ENCODE measurements at places on chromosomes 7 and 10. TPM values are rescaled to one million over a fixed set of nuclear protein-coding genes. Genes with fewer than 3 reads are reported as not detected.

- no peak for DNase-seq
These were observed 31.3 kb downstream of the LIPJ start for GRCh38 chr10:88617772-88618300.

- no peak for DNase-seq
These were observed 170.8 kb upstream of the ANK3 start for GRCh38 chr10:60560451-60560850.

DNA sequence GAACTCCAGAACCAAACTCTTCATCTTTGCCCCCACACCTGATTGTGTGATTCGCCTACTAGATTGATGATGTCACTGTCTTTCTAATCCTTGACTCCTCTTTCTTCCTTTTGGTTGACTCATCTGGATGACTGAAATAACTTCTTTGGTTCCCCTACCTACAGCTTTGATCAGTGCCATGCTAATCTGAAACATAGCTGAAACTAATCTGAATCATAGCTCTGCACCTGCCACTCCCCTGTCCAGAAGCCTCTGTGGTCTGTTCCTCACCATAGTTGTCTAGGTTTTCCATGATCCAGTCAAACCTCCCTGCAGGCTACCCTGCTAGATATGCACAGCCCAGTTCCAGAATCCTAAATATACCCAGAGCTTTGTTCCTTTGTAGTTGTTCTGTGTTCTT lies 51.9 kb downstream of the ZNF365 start:
- DNase-seq = no peak

- DNase-seq = no peak
These were observed 111.6 kb downstream of the TMEM168 start for GRCh38 chr7:112678626-112679025.

The TMEM196 gene
- not detected for total RNA-seq

DNA sequence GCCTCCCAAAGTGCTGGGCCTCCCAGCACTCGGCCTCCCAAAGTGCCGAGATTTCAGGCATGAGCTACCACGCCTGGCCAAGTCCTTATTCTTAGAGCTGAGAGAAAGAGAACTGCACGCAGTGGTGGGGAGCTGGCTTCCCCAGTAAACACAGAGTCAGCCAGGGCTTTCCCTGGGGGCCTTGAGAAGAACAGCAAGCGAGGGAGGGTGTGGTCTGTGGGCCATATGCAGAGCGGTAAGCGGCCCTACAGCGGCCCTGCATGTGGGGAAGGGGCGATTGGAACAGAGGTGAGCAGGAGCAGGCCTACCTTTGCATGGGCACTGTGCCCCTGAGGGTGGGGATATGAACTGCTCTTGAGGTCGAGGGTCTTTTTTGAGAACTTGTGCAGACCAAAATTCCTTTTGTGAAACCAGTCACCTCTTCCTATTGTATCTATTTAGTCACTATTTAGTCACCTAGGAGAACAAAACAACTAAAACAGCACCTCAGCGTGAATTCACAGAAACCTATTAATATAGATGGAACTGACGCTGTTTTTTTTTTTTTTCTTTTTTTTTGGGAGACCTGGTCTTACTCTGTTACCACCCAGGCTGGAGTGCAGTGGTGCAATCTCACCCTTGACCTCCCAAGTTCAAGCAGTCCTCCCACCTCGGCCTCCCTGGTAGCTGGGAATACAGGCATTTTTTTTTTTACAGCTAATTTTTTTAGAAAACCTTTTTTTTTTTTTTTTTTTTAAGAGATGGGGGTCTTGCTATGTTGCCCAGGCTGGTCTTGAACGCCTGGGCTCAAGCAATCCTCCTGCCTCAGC lies 36.9 kb upstream of the SH2D4B start:
- DNase-seq = no peak

The LLCFC1 gene
- not detected for total RNA-seq

DNA sequence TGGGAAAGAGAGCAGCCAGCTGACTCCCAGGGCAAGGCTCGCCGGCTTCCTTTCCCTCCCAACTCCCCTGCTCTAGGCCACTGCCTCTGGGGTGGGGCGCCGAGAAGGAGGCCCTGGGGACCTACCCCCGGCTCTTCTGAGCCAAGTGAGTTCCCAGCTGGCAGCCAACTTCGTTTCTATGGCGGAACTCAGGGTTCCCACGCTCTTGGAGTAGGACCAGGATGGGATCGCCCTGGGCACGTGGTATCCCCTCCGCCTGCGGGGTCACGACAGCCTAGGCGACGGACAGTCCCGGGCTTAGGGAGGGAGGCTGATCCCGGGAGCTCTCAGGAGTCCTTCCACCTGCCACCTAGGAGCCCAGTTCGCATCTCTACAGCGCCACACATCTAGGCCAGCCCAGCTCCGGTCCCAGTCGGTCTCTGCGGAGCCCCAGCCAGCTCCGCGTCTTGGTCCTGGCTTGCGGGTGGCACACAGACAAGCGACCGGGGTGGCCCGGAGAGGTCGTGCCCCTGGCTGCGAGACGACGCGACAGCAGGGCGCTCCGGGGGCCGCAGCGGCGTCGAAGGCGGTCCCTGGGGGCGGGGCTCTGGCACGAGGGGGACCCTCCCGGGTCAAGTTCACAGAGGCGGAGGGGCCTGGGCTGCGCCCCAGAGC lies 20.5 kb upstream of the GATA3 start:
- DNase-seq = no peak

GRCh38 chr10:79069325-79070080 lies 737 bp downstream of the ZMIZ1 start:
- no peak for DNase-seq

The UROS gene
- total RNA-seq = 55.0 TPM

GRCh38 chr7:68107968-68108367 lies 1111.3 kb downstream of the TYW1 start:
- no peak for DNase-seq

- no peak for DNase-seq
These were observed 238.5 kb downstream of the ZMYND11 start for GRCh38 chr10:373526-374309.

The KIAA1217 gene
- 4.7 TPM for total RNA-seq

GRCh38 chr10:34078745-34079470 lies 736.2 kb downstream of the PARD3 start:
- DNase-seq = no peak

- no peak for DNase-seq
These were observed 28.4 kb downstream of the PCDH15 start for GRCh38 chr10:54772468-54773122.

The ADCYAP1R1 gene
- total RNA-seq = not detected

- no peak for DNase-seq
These were observed 638.5 kb downstream of the CCSER2 start for GRCh38 chr10:84966708-84967441.

- no peak for DNase-seq
These were observed 396.3 kb downstream of the KCNMA1 start for GRCh38 chr10:77241350-77241725.

DNA sequence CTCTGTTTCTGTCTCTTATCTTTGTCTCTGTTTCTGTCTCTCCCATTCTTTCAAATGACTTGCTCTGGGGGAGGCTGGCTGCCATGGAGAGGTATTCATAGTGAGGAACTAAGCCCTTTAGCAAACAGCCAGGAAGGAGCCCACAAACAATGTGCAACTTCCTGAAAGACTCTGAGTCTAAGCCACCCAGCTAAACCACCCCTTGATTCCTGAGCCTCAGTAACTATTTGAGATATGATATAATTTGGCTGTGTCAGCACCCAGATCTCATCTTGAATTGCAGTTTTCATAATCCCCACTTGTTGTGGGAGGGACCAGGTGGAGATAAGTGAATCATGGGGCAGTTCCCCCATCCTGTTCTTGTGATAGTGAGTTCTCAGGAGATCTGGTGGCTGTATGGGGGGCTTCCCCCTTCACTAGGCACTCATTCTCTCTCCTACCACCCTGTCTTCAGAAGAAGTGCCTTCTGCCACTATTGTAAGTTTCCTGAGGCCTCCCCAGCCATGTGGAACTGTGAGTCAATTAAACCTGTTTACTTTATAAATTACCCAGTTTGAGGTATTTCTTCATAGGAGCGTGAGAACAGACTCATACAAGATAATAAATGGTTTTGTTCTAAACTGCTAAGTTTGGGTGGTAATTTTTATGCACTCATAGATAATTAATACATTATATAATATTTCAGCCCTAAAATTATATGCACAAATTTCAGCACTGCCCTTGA lies 121.2 kb upstream of the FOXP2 start:
- no peak for DNase-seq

The SPAM1 gene
- not detected for total RNA-seq

- no peak for DNase-seq
These were observed 110.1 kb downstream of the CCNY start for GRCh38 chr10:35446439-35446838.

DNA sequence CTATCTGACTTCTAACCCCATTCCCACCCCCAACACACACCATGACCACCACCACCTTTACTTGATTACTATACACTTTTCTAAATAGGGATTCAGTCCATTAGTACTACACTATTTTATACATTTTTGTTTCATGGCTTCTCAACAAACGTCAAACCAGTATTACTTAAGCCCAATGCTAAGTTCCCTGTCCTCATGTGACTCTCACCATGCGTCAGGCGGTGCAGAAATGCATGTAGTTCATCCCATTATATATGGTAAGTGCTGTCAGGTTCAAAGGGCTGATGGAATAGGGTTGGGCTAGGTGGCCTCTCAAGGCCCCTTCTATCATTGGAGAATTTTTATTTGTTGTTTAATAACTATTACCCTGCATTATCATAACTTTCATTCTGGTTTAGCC lies 19.5 kb upstream of the VPS41 start:
- DNase-seq = no peak

GRCh38 chr7:106110238-106110560 lies 1.9 kb downstream of the SYPL1 start:
- DNase-seq = no peak

DNA sequence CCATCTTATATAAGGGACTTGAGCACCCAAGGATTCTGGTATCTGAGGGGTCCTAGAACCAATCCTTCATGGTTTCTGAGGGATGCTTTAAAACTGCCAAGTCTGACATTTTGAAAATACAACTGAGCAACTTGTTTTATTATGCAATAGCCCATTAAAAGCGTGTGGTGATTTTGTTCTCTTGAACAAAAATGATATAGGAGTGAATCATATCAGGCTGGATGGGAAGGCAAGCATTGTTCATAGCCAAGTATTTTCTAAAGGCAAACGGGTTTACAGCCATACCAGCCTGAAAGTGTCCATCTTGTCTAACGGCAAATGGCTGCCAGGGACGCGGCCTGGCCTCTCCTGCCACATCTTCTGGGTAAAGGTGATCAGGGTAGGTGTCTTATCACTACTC lies 23.4 kb downstream of the RPP38 start:
- no peak for DNase-seq

The NUTM2E gene
- total RNA-seq = not detected

DNA sequence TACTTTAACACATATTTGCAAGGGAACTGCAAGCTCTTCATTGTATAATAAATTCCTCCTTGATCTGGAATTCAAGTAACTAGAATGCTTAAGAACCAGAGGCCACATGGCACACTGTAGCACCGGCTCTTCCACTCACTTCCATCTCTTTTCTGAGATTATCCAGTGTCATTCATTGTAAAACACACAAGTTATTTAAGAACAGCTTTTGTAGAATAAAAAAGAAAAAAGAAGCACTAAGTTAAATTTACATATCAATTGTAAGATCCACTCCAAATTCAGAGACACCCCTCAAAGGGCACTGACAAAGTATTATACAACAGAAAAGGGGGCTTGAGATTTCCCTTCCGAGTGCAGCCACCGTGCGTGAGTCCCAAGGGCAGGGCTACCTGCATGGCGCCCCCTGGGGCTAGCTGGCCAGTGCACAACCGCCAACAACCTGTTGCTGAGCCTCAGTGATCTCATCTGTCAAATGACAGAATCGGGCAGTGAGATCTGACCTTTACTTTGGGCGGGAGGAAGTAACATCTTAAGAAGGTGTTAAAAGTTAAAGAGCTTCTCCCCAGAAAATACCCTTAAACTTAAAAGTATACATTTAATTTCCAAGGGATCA lies 12.5 kb downstream of the GLI3 start:
- DNase-seq = no peak

DNA sequence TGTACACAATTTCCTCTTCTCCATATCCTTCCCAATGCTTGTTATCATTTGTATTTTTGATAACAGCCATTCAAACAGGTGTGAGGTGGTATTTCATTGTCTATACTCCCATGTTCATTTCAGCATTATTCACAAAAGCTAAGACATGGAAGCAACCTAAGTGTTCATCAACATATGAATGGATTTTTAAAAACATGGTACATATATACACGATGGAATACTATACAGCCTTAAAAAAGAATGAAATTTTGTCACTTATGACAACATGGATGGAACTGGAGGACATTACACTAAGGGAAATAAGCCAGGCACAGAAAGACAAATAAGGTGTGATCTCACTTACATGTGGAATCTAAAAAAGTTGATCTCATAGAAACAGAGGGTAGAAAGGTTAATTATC lies 109.3 kb downstream of the SEMA3C start:
- no peak for DNase-seq

- no peak for DNase-seq
These were observed 33.3 kb downstream of the SCART1 start for GRCh38 chr10:133487085-133487484.

GRCh38 chr7:113197274-113197673 lies 78.9 kb upstream of the SMIM30 start:
- DNase-seq = no peak

DNA sequence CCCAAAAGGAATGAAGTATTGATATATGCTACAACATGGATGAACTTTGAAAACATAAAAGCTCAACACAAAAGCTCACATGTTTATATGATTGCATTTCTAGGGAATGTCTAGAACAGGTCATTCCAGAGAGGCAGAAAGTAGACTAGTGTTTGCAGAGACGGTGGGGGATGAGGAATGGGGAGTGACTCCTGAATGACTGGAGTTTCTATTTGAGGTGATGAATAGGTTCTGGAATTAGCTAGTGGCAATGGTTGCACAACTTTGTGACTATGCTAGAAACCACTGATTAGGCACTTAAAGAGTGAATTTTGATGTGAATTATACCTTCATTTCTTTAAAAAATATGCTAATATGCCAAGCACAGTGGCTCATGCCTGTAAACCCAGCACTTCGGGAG lies 6.9 kb downstream of the KPNA7 start:
- DNase-seq = no peak

The GALNT17 gene
- total RNA-seq = 3.1 TPM

Data from NCI-H460 (cell line).